Cortex of kidney (tissue), 1 donor: ENCODE measurements at places on chromosomes 13 and 19.

DNA sequence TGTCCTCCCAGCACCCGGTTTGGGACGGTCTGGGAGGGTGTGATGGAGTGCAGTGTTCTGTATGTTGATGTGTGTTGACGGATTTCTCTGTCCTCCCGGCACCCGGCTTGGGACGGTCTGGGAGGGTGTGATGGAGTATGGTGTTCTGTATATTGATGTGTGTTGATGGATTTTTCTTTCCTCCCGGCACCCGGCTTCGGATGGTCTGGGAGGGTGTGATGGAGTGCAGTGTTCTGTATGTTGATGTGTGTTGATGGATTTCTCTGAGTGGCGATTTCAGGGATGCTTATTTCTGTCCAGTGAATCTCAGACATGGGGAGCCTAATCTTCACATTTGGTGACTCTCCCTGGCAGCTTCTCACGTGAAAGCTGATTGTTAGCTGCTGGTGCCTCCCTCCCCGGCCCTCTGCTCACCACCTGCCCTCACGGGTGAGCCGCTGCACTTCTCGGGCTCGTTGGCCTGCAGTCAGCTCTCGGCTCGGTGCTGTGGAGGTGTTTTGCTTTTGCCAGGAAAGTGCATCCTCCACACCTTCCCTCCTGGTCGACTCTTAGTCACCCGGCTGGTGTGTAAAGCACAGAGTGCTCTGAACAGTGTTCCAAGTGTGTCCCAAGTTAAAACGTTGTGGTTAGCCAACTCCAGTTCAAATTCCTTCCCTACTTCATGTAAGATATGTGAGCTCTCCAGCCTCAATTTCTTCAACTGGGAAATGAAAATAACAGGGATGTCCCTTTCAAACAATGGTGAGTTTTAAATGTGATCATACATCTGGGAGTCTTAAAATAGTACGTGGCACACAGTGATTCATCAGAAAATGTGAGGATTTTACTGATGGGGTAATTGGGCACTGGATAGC lies 54.6 kb downstream of the ATP11A start:
- no peak for DNase-seq

DNA sequence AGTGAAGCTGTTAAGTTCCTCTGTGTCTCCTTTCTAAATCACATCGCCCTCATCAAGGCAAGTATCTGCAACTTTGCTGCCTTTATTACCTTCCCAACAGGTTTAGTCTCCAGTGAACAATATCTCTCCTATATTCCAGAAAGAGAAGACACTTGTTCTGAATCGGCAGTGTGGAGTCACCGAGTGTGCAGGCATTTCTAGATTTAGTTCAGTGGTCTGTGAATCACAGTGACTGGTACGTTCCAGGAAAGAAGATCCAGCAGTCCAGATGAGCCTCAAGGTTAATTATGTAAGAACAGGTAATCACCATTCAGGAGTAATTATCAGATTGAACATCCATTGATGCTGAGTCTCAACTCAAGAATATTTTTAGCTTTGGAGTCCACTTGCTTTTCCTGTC lies 497.0 kb downstream of the FOXO1 start:
- no peak for DNase-seq

DNA sequence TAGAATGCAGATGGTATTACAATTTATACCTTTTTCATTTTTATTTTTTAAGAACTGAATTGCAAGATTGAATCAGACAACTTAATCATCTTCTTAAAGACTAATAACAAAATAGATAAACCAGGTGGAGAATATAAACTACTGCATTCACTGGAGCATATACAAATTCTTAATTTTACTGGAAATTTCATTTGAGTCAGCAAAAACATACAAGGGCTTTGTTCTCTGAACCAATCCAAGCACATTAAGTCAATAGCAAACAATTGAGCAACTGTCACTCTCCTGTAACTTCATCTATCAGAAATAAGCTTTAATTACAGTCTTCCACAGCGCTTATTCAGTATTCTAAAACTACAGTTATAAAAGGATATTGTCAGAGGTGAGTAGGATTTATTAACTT lies 167.4 kb upstream of the OBI1 start:
- DNase-seq, result no peak

- no peak for DNase-seq
Observed at GRCh38 chr13:32124743-32125142, 93.2 kb downstream of the FRY start.

- DNase-seq, result no peak
Observed at GRCh38 chr13:52994865-52995264, 33.7 kb upstream of the OLFM4 start.

DNA sequence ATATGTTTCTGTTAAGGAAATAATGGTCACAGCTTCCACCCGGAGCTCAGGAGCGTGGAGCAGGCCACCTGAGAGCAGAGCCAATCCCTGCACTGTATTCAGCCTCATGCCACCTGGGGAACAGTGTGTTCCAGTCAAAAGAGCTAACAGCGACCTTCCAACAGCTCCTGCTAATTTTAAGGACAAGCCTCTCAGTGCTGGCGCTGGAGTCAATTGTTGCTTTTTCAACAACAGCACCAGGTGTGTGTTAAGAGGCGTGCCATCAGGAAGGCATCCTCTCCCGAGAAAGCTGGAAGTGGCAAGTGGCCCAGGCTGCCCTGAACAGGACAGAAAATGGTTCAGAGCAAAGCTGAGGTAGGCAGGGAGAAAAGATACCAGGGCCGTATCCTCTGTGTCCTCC lies 102.0 kb downstream of the CACNA1A start:
- DNase-seq, result no peak

GRCh38 chr19:41083516-41083915 lies 4.7 kb upstream of the CYP2A13 start:
- no peak for DNase-seq
